ENCODE measurements at places on chromosomes 4 and X.

DNA sequence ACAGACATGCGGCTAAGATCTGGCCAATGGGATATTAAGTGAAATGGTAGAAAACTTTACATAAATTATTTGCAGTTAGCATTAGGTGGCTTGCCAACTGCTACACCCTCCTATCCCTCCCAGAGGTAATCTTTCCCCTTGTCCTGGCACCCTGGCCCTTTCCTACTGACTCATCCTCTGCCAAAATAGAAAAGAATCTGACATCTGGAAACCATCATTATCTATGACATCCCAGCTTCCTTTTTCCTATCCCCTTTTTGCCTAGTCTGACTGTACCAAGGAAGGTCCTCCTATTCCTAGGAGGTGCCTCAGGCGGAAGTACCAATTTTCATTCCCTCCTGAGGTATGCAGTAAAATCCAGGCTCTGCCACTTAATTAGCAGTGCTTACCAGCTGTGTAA is 163.6 kb upstream of the KLF3 start:
- no peak for DNase-seq

- no peak for DNase-seq
Measured at GRCh38 chr4:10074767-10075105, 41.9 kb downstream of the WDR1 start.

GRCh38 chrX:154481911-154482601 is 3.0 kb upstream of the LAGE3 start:
- DNase-seq: no peak

GRCh38 chr4:25050370-25051078 is 19.8 kb upstream of the LGI2 start:
- DNase-seq: no peak

GRCh38 chr4:137641544-137641943 is 109.2 kb upstream of the PCDH18 start:
- peak; percentile 15 for DNase-seq

GRCh38 chr4:17613761-17614415 is 553 bp upstream of the MED28 start:
- DNase-seq: peak; percentile 15

DNA sequence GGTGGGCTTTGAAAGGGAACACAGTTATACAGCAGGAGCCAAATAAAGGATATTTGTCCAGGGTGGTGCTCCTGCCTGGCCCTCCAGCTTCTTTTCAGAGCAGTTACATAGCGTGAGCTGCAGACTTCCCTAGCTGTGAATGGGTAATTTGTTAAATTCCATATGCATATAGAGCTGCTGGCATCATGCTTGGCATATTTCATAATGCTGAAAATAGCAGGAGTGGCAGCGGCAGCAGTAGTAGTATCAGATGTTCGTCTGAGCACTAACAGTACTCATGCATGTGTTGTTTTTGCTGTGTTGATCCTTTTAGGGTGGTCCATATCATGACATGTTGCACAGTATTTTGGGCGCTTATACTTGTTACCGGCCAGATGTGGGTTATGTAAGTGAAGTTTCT is 33.6 kb upstream of the TADA2B start:
- no peak for DNase-seq

DNA sequence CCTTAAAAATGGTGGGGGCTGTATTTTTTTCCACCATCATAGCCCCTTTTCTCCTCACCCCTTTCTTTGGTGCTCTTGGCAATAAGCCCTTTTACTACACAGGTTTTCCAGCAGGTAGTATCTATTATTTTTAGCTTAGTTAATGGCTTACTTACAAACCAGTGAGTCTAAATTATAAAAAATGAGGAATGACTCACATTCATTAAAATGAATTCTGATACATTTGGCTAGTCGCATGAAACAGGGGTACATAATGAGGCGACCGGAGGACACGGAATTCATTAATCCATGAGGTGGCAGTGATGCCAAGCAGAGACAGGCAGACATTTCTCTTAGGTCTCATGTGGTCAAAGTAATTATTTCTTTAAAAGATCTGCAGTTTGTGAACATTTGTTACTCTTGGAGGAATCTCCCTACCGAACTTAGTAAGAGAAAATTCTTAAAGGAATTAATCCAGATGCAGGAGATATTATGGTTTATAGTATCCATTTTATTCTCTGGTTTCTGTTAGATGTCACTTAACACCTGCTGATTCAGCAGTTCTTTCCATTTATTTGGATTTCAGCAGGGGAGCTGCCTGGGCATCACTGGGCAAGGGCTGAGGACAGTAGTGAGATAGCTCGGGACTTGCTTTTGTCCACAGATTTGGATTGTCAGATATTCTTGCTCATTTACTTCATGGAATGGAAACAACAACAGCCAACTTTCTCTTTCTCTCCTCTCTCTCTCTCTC is 575.0 kb upstream of the NR3C2 start:
- DNase-seq: no peak

DNA sequence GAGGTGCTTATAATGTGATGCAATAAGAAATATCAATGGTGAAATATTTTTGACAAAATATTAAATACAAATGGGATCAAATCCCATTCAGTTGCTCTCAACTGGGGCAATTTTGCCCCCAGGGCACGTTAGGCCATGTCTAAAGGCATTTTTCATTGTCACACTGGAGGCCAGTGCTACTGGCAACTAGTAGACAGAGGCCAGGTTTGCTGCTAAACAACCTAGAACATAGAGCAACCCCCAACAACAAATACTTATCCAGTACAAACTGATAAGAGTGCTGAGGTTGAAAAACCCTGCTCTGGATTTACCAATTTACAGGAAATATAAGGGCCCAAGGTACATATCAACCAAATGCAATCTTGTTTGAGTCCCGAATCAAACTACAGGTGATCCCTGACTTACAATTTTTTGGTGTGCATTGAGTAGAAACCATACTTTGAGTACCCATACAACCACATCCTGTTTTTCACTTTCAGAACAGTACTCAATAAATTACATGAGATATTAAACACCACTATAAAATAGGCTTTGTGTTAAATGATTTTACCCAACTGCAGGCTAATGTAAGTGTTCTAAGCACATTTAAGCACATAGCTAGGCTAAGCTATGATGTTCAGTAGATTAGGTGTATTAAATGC is 237.5 kb downstream of the HNRNPD start:
- DNase-seq: no peak

- DNase-seq: peak; percentile 0
Measured at GRCh38 chrX:78029663-78030062, 60.2 kb upstream of the PGAM4 start.

DNA sequence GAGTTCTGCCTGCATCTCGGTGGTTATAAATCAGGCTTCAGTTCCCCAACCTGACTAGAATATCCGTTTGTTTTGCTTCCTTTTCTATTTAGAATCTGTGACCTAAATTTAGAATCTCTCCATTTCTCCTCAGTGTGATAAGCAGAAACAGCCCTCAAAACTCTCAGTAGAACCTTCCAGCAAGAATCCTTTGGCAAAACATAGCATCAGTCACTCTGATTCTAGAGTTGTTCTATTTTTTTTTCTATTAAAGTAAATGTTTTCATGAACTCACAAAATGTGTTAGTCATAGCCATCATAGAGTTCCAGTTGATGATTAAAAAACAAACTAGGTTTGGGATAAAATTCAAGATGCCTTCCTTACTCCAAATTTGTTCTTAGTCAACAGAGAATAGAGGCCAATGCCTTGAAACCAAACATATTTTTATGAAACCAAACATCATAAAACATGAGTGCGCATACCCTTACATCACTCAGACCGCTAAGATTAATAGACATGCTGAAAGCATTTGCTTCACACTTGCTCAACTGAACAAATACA is 13.2 kb upstream of the C1QTNF7 start:
- no peak for DNase-seq

GRCh38 chr4:37383579-37384229 is 139.2 kb downstream of the NWD2 start:
- no peak for DNase-seq

DNA sequence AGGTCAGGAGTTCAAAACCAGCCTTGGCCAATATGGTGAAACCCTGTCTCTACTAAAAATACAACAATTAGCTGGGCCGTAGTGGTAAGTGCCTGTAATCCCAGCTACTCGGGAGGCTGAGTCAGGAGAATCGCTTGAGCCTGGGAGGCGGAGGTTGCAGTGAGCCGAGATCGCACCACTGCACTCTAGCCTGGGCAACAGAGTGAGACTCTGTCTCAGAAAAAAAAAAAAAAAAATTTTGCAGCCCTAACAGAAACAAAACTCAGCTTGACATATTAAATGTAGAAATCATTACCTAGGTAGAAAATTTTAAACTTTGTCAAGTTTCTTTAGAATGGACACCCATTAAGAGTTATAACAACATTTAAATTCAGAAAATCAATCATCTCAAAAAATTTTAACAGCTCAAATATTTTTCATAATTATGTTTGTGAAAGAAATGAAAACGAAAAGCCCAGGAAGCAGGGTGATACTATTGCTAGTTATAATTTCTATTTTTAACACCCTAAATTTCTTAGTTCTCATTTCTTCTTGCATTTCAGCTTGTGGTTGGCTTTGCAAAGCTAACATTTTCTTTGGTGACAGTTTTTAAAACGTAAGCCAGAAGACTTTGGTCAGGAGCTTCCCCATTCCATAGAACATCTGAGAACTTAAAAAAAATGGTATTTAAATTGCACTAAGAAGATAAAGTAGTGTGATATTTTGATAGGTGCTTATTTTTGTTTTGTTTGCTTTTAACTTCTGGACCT is 33.3 kb upstream of the RBBP7 start:
- DNase-seq: no peak

GRCh38 chr4:106238820-106239420 is 77.1 kb downstream of the TBCK start:
- DNase-seq: no peak

- no peak for DNase-seq
Measured at GRCh38 chrX:50697691-50698090, 116.3 kb downstream of the SHROOM4 start.

- DNase-seq: no peak
Measured at GRCh38 chrX:75673468-75673867, 111.6 kb downstream of the MAGEE2 start.

DNA sequence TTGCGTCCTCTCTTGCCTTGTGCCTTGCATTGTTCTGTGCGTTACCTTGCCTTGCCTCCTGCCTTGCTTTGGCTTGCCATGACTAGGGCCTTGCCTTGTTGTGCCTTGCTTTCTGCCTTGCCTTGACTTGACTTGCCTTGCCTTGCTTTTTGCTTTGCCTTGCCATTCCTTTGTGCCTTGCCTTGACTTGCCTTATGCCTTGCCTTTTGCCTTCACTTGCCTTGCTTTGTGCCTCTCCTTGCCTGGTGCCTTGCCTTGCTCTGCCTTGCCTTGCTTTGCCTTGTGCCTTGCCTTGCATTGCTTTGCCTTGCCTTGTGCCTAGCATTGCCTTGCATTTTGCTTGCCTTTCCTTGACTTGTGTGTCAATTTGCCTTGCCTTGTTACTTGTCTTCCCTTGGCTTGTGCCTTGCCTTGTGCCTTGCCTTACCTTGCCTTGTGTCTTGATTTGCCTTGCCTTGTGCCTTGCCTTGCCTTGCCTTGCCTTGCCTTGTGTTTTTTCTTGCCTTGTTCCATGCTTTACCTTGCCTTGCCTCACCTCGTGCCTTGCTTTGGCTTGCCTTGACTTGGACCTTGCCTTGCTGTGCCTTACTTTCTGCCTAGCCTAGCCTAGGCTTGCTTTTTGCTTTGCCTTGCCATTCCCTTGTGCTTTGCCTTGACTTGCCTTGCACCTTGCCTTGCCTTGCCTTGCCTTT is 95.8 kb downstream of the TAB3 start:
- no peak for DNase-seq

- DNase-seq: no peak
Measured at GRCh38 chr4:188811121-188811520, 671.9 kb downstream of the TRIML1 start.

DNA sequence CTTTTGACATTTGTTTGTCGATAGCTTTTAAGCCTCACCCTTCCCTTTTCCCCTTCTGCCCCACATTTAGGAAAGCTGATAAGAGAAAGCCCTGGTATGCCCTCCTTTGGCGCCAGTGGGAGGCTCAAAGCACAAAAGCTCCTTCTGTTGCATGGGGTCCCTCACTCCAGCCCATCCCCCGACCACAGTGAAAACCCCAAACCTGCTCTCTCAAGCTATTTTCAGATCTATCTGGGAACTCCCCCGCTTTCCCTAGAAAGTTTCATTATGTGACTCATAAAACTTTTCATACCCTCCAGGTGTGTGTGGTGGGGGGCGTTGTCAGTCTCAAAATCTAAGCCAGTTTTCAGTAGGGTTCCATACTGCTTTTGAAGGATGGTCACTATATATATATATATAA is 259.0 kb upstream of the PCDH7 start:
- no peak for DNase-seq

DNA sequence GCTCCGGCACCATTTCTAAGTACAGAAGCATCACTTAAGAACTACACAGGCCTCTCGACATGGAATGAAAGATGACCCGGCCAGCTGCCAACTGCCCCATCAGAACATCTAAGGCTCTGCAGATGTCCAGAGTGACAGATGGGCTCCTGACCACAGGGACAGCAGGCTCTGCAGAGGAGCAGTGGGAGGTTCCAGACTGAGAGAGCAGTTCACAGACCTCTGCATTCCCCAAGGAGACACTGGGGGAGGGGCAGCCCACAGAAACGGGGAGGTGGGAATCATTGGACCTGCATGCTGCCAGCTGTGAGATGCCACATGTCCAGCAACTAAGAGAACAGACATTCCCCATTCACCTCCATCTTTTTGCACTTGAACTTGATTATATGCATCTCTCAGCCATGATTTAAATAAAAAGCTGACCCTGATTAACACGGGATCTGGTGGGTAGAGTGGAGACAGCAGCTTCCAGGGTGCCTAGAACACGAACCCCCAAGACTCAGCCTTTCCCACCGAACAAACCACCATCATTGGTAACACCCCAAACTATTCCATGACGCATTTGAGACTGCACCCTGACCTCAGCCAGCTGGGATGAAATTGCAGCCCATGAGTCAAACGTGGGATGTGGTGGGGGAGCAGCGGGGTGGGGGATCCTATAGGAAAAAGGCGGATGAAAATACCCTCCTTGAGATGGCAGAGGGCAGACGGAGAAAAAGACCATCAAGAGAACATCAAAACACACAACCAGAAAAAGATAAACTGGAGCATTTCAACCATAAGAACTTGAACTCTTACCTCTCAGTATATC is 47.2 kb downstream of the AFAP1 start:
- no peak for DNase-seq

DNA sequence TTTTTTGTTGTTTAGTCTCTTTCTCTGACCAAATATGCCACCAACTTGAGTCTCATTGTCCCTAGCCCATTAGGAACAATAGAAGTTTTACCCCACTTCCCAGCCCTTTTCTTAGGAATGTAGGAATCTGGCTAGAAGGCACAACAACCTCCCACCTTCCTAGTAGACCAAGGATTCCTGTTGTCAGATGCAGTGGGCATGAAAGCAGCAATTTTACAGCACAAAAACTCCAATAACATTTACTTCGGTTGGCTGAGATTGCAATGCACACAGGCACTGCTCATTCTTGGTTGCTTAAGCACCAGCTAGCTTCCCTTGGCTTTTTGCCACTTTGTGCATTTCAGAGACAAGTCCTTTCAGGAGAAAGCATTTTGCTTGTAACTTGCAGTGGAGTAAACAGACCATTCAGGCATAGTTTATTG is 312.8 kb downstream of the TENM3 start:
- peak; percentile 11 for DNase-seq

DNA sequence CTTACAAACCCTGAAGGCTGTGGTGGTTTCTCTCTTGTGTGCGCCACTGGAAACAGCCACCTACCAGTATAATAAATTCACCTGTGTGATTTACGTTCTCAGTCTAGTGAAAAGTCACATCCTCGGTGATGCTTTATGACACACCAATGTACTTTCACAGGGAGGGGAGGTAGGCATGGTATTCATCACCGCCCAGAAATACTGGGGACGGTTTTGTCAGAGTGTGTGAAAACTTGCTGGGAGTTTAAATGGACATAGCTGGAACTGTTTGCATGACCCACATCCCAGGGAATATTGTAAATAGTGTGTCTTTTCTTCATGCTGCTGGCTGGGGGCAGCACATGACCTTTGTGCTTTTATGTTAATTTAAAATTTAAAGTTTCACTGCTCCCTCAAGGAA is 421.8 kb downstream of the MAPK10 start:
- no peak for DNase-seq

All from NCI-H2171 (cell line).